ENCODE measurements at places on chromosomes 6 and 20.

DNA sequence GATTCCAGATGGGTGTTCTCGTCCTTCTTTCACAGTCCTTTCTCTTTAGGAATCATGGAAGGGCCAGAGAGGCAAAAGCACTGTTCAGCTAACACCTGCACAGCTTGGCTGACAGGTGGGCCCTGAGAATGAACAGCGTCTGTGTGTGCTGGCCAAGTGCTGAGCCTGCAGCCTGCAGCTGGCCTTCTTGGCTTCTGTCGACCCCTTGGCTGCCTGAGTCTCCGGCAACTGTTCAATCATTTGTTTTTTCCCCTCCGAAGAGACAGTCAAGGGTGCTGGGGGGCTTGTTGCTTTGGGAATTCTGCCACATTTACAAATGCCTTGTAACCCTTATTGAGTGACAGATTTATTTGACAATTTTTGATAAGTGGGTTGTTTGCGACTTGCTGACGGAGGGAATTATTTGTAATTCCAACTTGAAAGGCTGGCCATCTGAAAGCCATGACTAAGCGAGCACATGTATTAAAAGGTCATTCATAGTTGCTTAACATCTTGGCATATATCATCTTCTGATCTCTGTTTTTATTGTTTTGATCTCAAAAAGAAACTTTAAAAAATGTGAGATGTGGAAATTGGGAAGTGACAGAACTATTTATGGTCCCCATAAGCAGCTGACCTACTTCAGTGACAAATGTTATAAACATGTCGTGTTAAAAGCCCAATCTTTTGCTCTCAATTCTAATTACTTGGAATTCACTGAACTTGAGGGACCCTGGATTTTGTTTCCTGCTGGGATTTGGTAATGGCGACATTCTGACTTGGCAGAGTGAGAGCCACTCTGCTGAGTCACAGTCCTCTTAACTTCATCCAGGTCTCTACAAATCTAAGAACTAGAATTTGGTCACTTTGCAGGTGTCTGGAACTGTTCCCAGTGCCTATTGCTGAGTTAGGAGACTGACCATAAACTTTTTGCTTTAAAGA lies 41.9 kb upstream of the FERMT1 start:
- H3K4me3 ChIP-seq = no peak overlapping the region
- H3K27me3 ChIP-seq = no peaks in the 10 kb centered on the region
- H3K4me1 ChIP-seq = no peaks in the 10 kb centered on the region
- H3K27ac ChIP-seq = peak overlapping the region; percentile 40
- DNase-seq = no peak

- no peaks in the 10 kb centered on the region for H3K27me3 ChIP-seq
- H3K27ac ChIP-seq = no peak overlapping the region
- H3K36me3 ChIP-seq = no peaks in the 10 kb centered on the region
- peaks cover 56% of the 10 kb centered on the region for H3K4me1 ChIP-seq
- no peak overlapping the region for H3K4me3 ChIP-seq
These were observed 164.0 kb upstream of the ZNF337 start for GRCh38 chr20:25860531-25861150.

- no peaks in the 10 kb centered on the region for H3K36me3 ChIP-seq
- H3K27me3 ChIP-seq = no peaks in the 10 kb centered on the region
- no peak overlapping the region for H3K27ac ChIP-seq
These were observed 64.8 kb downstream of the VIP start for GRCh38 chr6:152815230-152815872.

DNA sequence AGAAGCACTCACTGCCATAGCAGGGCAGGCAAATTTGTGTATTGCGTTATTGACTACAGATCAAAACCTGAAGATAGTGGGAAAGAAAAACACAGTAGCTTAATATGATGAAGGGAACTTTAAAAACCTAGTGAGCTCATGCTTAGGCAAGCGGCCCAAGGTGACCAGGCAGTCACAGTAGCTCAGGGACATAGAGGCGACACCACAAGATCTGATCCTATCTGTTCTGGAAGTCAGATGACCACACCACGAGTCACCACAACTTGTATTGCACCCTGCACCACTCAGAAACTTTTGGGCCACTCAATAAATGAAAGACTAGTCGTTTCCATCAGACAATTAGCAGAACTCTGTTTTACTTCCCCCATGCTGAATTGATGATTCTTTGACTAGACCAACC lies 4.9 kb downstream of the CLIC5 start:
- H3K4me3 ChIP-seq = no peak overlapping the region
- H3K36me3 ChIP-seq = no peaks in the 10 kb centered on the region
- H3K4me1 ChIP-seq = no peaks in the 10 kb centered on the region

DNA sequence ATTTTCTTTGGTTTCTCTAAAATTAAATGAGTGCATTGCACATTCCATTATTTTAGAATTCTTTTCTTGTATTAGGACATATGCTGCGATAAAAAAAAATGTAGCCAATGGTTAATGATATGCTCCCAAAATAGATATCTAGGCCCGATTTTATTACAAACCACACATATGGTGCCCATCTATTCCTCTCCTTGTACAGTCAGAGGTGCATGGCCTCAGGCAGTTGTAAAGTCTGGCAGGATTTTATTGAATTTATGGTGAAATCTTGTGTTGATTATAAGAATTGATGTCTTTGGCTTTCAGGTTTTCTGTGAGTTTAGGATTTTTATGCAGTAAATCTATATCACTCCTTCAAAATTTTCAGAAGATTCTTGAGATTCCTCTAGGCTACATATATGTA lies 192.2 kb downstream of the RFPL4B start:
- no peaks in the 10 kb centered on the region for H3K27me3 ChIP-seq
- H3K27ac ChIP-seq = no peak overlapping the region
- H3K36me3 ChIP-seq = no peaks in the 10 kb centered on the region
- DNase-seq = no peak

DNA sequence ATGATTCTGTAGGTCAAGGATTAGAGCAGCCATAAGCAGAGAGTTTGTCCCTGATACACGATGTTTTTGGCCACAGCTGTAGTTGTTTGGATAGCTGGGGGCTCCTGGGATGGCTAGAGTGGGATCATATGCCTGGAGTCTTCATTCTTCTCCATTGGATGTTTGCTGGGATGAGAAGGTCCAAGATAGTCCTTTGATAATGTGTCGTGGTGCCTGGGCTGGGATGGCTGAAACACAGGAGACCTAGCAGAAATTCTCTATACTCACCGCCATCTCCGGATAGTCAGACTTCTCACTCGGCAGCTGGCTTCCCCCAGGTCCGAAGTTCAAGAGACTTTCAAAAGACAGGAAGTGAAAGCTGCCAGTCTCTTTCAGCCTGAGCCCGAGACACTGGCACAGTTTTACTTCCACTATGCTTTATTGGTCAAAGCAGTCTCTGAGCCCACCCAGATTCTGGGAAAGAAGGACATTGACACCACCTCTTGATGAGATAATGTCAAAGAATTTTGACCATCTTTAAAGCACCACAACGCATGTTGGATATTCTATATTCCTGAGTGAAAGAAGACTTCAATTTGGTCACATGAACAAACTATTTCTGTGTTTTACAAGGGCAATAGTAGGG lies 16.0 kb downstream of the MARCKS start:
- H3K36me3 ChIP-seq = no peaks in the 10 kb centered on the region
- DNase-seq = no peak
- no peak overlapping the region for H3K27ac ChIP-seq
- H3K27me3 ChIP-seq = no peaks in the 10 kb centered on the region
- H3K4me1 ChIP-seq = no peaks in the 10 kb centered on the region

- H3K27me3 ChIP-seq = no peaks in the 10 kb centered on the region
- H3K4me3 ChIP-seq = no peak overlapping the region
- no peak overlapping the region for H3K27ac ChIP-seq
These were observed 472.9 kb upstream of the ZNF337 start for GRCh38 chr20:26169506-26169905.

GRCh38 chr6:67653561-67653960 lies 981.5 kb upstream of the ADGRB3 start:
- DNase-seq = no peak
- H3K4me1 ChIP-seq = no peaks in the 10 kb centered on the region
- H3K36me3 ChIP-seq = no peaks in the 10 kb centered on the region
- H3K27ac ChIP-seq = no peak overlapping the region

- no peak overlapping the region for H3K27ac ChIP-seq
- no peaks in the 10 kb centered on the region for H3K36me3 ChIP-seq
- no peaks in the 10 kb centered on the region for H3K4me1 ChIP-seq
These were observed 36.1 kb downstream of the SLC22A2 start for GRCh38 chr6:160222491-160222890.

DNA sequence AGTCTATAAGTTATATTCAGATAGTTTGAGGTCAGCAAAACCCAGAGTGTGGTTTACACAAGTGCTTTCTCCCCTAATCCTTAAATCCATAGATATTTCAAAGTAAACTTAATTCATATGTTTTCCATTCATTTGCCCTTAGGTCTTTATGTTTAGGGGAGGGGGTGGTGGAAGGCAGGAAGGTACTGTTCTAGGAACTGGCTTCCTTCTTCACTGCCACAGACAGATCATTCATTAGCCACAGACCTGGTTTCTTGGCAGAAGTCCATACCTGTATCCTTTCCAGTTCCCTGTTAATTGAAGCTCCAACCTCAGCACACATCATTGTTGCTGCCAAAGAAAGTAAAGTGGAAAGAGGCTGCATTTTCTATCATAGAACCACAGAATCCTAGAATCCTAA lies 123.0 kb downstream of the AIG1 start:
- no peak overlapping the region for H3K4me3 ChIP-seq
- no peaks in the 10 kb centered on the region for H3K36me3 ChIP-seq
- H3K27ac ChIP-seq = no peak overlapping the region
- H3K27me3 ChIP-seq = no peaks in the 10 kb centered on the region
- H3K4me1 ChIP-seq = no peaks in the 10 kb centered on the region

DNA sequence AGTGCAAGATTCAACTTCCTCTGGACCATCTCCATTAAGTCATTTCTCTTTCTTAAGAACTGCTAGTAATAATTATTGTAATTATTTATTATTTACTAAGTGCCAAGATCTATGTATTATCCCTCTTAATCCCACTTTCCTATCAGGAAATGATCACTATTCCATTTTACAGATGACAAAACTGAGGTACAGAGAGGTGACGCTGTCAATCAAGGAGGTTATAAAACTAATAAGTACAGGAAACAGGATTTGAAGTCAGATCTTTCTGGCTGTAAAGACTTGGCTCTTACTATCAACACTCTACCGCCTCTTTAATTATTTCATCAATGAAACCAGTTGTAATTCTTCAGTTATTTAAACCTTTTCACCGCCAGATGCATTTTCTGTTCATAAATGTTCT lies 37.4 kb downstream of the BLOC1S5 start:
- no peaks in the 10 kb centered on the region for H3K27me3 ChIP-seq
- H3K36me3 ChIP-seq = no peaks in the 10 kb centered on the region
- H3K27ac ChIP-seq = no peak overlapping the region
- DNase-seq = no peak
- H3K4me1 ChIP-seq = no peaks in the 10 kb centered on the region

GRCh38 chr6:30769853-30770524 lies 25.6 kb upstream of the IER3 start:
- H3K27ac ChIP-seq = no peak overlapping the region
- no peaks in the 10 kb centered on the region for H3K36me3 ChIP-seq
- H3K4me1 ChIP-seq = peaks cover 3% of the 10 kb centered on the region
- no peaks in the 10 kb centered on the region for H3K27me3 ChIP-seq

DNA sequence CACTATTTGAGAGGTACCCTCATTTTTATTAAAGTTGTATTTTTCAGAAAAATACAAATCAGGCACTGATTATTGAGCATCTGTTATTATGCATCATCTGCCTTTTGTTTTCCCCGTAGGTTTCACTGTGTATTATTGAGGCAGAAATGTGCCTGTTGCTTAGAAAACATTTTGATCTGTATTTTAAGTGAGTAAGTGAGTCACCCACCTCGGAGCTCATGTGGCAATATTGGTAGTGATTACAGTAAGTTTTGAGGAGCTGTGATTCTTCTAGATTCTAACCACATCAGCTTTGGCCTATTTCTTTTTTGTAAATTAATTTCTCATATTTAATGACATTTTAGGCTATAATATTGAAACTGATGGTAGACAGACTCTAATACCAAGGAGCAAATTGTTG lies 59.6 kb upstream of the LAMP5 start:
- no peaks in the 10 kb centered on the region for H3K4me1 ChIP-seq
- no peak overlapping the region for H3K27ac ChIP-seq
- no peaks in the 10 kb centered on the region for H3K27me3 ChIP-seq
- peaks cover 15% of the 10 kb centered on the region for H3K36me3 ChIP-seq

DNA sequence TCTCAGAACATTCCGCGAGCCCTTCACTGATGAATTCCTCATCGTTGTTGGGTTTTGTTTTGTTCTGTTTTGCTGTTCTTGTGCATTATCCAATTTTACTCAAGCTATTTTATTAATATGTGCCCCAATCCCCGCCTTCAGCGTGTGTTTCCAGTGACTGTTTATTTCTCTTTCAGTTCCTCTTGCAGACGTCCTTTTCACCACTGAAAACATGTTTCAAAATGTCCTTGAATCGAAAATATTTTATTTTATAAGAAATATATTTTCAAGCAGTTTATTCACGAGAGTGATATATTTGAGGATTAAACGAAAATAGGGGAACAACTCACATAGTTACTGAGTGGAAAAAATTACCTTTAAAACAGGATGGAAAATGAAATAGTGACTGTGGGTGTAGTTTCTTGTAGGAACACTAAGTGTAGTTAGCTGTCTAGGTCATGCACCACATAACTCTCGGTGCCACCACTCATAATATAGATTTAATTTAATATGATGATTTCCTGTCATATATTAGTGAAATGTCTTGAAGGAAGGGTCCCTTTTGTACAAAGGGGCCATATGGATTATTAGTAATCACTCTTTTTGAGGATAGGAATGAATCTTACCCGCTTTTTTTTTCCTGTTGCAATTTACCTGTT lies 45.3 kb upstream of the HDDC2 start:
- H3K27ac ChIP-seq = peak overlapping the region; percentile 50
- H3K4me3 ChIP-seq = no peak overlapping the region
- no peaks in the 10 kb centered on the region for H3K36me3 ChIP-seq
- DNase-seq = no peak

- no peaks in the 10 kb centered on the region for H3K27me3 ChIP-seq
- H3K36me3 ChIP-seq = no peaks in the 10 kb centered on the region
- peak overlapping the region; percentile 61 for H3K27ac ChIP-seq
- DNase-seq = no peak
- H3K4me3 ChIP-seq = no peak overlapping the region
These were observed 637.1 kb upstream of the CITED2 start for GRCh38 chr6:140011537-140011936.

GRCh38 chr20:16115911-16116552 lies 457.2 kb downstream of the KIF16B start:
- no peaks in the 10 kb centered on the region for H3K36me3 ChIP-seq
- H3K27me3 ChIP-seq = no peaks in the 10 kb centered on the region

- no peaks in the 10 kb centered on the region for H3K27me3 ChIP-seq
- H3K4me3 ChIP-seq = no peak overlapping the region
- H3K27ac ChIP-seq = peak overlapping the region; percentile 38
- H3K4me1 ChIP-seq = no peaks in the 10 kb centered on the region
- no peak for DNase-seq
- H3K36me3 ChIP-seq = no peaks in the 10 kb centered on the region
These were observed 11.2 kb downstream of the PPP1R14C start for GRCh38 chr6:150153905-150154492.

- no peak for DNase-seq
- no peaks in the 10 kb centered on the region for H3K27me3 ChIP-seq
- H3K4me3 ChIP-seq = no peak overlapping the region
- no peak overlapping the region for H3K27ac ChIP-seq
These were observed 5.9 kb downstream of the RNF146 start for GRCh38 chr6:127272576-127272975.

GRCh38 chr6:21664314-21665109 lies 71.0 kb downstream of the SOX4 start:
- H3K36me3 ChIP-seq = no peaks in the 10 kb centered on the region
- DNase-seq = no peak
- peaks cover 29% of the 10 kb centered on the region for H3K4me1 ChIP-seq
- peaks cover 3% of the 10 kb centered on the region for H3K27me3 ChIP-seq

Measured in right atrium auricular region (tissue), 2 donors.